MCF 10A (cell line): ENCODE measurements at places on chromosomes 13 and 19. TPM values are rescaled to one million over a fixed set of nuclear protein-coding genes. Genes with fewer than 3 reads are reported as not detected.

DNA sequence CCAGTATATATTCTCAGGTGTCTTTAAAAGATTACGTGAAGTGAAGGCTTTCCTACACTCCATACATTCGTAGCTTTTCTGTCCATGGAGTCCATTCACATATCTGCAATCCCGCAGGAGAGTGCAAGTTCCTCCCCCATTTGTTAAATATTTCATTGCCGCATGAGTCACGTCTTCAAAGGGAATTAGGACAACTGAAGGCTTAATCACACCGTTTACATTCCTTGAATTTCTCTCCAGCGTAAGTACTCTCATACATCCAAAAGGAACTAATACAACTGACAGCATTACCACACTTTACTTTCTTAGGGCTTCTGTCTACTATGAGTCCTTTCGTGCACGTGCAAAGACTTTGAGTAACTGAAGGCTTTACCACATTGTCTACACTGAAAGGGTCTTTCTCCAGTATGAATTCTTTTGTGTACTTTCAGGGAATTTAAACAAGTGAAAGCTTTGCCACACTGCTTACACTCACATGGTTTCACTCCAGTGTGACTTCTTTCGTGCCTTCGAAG, 29.0 kb upstream of the ZNF564 start:
- H3K27ac ChIP-seq = no peak overlapping the region
- DNase-seq = peak; percentile 49

DNA sequence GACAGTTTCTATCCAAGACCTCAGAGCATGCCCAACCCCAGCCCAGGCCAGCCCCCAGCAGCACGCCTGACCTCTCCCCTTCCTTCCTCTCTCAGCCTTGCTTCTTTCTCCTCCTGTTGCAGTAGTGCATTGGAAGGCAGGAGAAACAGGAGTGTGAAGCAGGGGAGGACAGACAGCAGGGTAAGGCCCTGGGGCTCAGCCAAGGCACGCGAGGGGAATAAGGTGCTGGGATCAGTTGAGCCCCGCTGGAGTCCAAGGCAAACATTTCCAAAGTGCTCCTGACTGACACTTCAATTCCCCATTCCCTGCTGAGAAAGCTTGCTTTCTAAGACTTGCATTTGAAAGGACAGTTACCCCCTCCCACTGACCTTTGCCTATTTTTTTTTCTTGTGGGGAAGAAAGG, 73.1 kb upstream of the OLFM4 start:
- H3K27me3 ChIP-seq = no peaks in the 10 kb centered on the region
- H3K36me3 ChIP-seq = no peaks in the 10 kb centered on the region
- no peak for DNase-seq
- no peak overlapping the region for H3K27ac ChIP-seq

The ZNF823 gene
- 0.54 and 1.9 TPM in 2 replicates for total RNA-seq

The GFY gene
- total RNA-seq = not detected in 2 replicates

The PRKCG gene
- total RNA-seq = not detected in 2 replicates

The CEACAM16 gene
- not detected in 2 replicates for total RNA-seq

GRCh38 chr13:39266426-39266825, 228.2 kb downstream of the NHLRC3 start:
- H3K27me3 ChIP-seq = peaks cover 59% of the 10 kb centered on the region
- no peak overlapping the region for H3K4me3 ChIP-seq
- no peak overlapping the region for H3K27ac ChIP-seq
- no peaks in the 10 kb centered on the region for H3K4me1 ChIP-seq

DNA sequence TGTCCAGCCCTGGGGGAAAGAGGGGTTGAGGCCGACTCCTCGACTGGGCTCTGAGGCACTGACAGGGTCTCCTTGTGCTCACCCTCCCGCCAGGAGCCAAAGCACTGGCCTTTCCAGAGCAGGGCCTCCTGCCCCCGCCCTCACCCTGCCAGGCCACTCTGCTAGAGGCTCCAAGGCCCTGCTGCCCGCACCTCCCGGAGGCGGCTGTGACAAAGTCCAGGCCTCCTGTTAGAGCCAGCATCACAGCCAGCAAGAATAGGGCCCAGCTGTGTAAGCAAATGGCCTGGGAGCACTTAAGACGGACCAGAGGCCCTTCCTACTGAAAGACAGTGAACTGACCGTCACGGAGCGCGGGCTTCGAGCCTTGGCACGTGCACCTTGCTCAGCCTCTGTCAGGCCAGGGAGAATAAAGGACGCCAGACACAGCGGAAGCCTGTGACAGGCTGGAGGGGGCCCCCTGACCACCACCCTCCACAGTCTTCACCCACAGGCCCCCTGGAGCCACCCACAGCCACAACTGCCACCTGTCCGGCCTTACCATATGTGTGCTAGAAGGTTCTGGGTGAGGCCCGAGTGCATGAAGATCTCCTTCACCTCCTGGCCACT, 50.9 kb downstream of the EPS15L1 start:
- H3K4me1 ChIP-seq = no peaks in the 10 kb centered on the region
- no peak overlapping the region for H3K4me3 ChIP-seq
- no peak overlapping the region for H3K27ac ChIP-seq
- no peak for DNase-seq
- H3K36me3 ChIP-seq = peaks cover 57% of the 10 kb centered on the region
- no peaks in the 10 kb centered on the region for H3K27me3 ChIP-seq

DNA sequence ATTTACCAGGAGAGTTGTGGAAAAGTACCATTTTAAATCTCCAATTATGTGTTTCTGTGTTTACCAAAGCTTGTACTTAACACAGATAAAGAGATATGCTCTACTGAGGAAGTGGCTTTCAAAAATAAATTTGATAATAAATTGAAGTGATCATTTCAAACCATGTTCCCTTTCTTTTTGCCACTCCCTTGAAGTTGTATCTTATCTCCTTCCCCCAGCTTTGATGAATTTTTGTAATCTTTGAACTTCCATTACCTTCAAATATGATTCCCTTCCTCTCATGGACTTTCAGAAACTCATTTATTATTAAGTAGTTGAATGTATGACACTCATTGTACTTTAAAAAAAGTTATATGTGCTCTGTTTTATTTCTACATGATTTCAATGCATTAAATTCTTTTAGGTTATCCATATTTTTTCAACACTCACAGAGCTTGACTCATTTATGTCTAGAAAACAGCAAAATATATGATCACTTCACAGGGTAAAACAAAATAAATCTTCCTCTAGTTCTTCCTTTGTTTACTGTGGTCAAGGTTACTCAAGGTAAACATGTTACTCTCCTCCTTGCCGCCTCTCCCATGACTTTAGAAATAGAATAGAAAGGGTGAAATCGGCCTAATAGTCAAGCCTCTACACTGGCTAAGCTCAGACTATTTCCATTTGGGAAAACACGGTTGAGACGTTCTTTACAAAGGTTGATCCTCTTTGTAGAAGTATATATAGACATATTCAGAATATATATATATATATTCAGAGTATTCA, 251.2 kb upstream of the SPRY2 start:
- H3K27ac ChIP-seq = no peak overlapping the region
- DNase-seq = no peak
- no peaks in the 10 kb centered on the region for H3K36me3 ChIP-seq
- H3K4me1 ChIP-seq = no peaks in the 10 kb centered on the region

The MOB3A gene
- total RNA-seq = 40.9 and 47.2 TPM in 2 replicates

DNA sequence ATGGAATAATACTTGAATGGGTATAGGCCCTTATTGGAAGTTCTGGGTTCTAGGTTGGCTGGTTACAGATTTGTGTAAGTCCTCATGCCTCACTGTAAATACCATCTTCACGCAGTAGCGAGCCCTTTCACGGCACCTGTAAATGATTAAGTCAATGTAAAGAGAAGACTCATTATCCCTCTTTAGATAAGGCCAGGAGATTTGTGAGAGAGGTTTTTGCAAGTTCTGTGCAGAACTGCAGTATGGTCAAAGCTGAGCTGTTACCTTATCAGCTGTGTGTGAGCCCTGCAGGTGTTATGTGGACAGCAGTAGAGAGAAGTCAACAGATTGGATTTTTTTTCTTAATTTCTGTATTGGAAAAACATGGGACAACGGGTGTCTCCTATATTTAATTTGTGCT, 141.6 kb downstream of the SHISA2 start:
- H3K27me3 ChIP-seq = no peaks in the 10 kb centered on the region
- no peak for DNase-seq
- no peak overlapping the region for H3K4me3 ChIP-seq

The KLK2 gene
- not detected in 2 replicates for total RNA-seq

GRCh38 chr13:71962735-71963134, 95.7 kb upstream of the DACH1 start:
- H3K36me3 ChIP-seq = no peaks in the 10 kb centered on the region
- no peak overlapping the region for H3K27ac ChIP-seq
- peaks cover 30% of the 10 kb centered on the region for H3K27me3 ChIP-seq
- no peak overlapping the region for H3K4me3 ChIP-seq
- no peak for DNase-seq

- no peaks in the 10 kb centered on the region for H3K4me1 ChIP-seq
- no peak for DNase-seq
- H3K36me3 ChIP-seq = no peaks in the 10 kb centered on the region
- no peaks in the 10 kb centered on the region for H3K27me3 ChIP-seq
- no peak overlapping the region for H3K27ac ChIP-seq
- H3K4me3 ChIP-seq = no peak overlapping the region
These were observed 434.2 kb upstream of the PRR20A start for GRCh38 chr13:56706485-56706884.

- H3K4me1 ChIP-seq = peaks cover 5% of the 10 kb centered on the region
- H3K27ac ChIP-seq = peak overlapping the region; percentile 74
- H3K4me3 ChIP-seq = peak overlapping the region; percentile 62
- H3K27me3 ChIP-seq = no peaks in the 10 kb centered on the region
- no peak for DNase-seq
These were observed 1.5 kb downstream of the N4BP2L1 start for GRCh38 chr13:32426191-32426989.

The ZNF728 gene
- not detected in 2 replicates for total RNA-seq

GRCh38 chr13:28754698-28755545, 36.2 kb upstream of the SLC46A3 start:
- DNase-seq = peak; percentile 11
- H3K36me3 ChIP-seq = peaks cover 12% of the 10 kb centered on the region
- H3K27ac ChIP-seq = peak overlapping the region; percentile 91
- H3K27me3 ChIP-seq = no peaks in the 10 kb centered on the region
- H3K4me3 ChIP-seq = no peak overlapping the region
- H3K4me1 ChIP-seq = peaks cover 15% of the 10 kb centered on the region

- H3K4me1 ChIP-seq = peaks cover 33% of the 10 kb centered on the region
- DNase-seq = no peak
- H3K4me3 ChIP-seq = no peak overlapping the region
- peaks cover 25% of the 10 kb centered on the region for H3K36me3 ChIP-seq
These were observed 20.4 kb downstream of the EFNB2 start for GRCh38 chr13:106514928-106515634.

- peak overlapping the region; percentile 93 for H3K4me3 ChIP-seq
- peaks cover 41% of the 10 kb centered on the region for H3K36me3 ChIP-seq
- peaks cover 20% of the 10 kb centered on the region for H3K4me1 ChIP-seq
- H3K27ac ChIP-seq = peak overlapping the region; percentile 73
These were observed 709 bp downstream of the DPP9 start for GRCh38 chr19:4722671-4723594.

The HAUS5 gene
- 6.3 and 10.6 TPM in 2 replicates for total RNA-seq
